ENCODE measurements at places on chromosomes 6 and 20.
A peak's percentile ranks its signal among the peaks of the same experiment; 100 is the strongest.

- DNase-seq: no peak
Observed at GRCh38 chr6:88116276-88116675, 49.9 kb downstream of the CNR1 start.

- DNase-seq: no peak
Observed at GRCh38 chr20:13029687-13030375, 21.1 kb downstream of the SPTLC3 start.

- DNase-seq: peak; percentile 64
Observed at GRCh38 chr6:21596949-21597682, 3.6 kb downstream of the SOX4 start.

DNA sequence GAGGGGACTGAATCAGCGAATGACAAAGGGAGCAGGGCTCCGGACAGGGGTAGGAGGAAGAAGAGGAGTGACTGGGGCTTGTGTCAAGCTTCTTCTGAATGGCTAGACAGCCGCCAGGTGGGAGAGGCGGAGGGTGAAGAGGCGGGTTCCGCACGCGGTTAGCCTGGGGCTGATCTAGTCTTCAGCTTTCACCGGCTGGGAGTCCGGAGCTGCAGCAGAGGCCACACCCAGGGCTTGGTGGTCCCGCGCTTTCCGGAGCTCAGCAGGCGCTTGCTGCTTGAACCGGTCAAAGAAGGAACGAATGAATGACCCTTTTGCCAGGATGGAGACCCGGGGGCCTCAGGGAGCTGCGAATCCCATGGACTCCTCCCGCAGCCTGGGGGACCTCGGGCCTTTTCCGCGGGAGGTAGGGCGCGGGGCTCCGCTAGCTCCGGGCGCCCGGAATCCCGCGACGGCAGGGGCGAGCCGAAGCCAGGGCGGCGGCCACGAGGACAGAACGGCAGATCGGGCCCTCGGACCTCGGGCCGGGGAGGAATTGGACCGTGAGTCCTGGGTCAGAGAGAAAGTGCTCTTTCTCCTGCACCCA, at the start of gene C6orf141:
Gene C6orf141, plus strand, starts transcription at position 177 of the 586 bp plus-strand sequence. Its CDS starts 125 bp downstream, at position 302.
- peak; percentile 12 for DNase-seq

DNA sequence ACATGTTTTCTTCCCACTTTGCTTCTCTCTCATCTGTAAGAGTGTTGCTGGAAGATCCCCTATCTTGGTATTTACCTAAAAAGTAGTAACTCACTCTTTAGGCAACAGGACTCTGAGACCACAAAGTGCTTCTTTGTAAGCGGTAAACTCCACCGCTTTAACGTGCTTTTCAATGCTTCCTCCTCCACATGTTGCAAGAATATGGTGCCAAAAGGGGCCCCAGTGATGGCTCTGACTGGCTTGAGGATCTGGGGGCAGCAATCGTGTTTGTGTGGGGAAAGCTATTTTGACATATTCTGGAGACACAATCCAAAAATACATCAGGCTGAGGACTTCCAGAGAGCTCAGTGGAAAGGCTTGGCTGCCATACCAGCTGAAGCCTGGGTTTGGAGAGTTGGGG, 12.4 kb upstream of the CPNE5 start:
- DNase-seq: no peak

GRCh38 chr20:11375966-11376365, 541.7 kb upstream of the BTBD3 start:
- no peak for DNase-seq

- no peak for DNase-seq
Observed at GRCh38 chr6:711925-712324, 19.0 kb upstream of the EXOC2 start.

- peak; percentile 85 for DNase-seq
Observed at GRCh38 chr20:53621482-53622246, 28.0 kb upstream of the ZNF217 start.

DNA sequence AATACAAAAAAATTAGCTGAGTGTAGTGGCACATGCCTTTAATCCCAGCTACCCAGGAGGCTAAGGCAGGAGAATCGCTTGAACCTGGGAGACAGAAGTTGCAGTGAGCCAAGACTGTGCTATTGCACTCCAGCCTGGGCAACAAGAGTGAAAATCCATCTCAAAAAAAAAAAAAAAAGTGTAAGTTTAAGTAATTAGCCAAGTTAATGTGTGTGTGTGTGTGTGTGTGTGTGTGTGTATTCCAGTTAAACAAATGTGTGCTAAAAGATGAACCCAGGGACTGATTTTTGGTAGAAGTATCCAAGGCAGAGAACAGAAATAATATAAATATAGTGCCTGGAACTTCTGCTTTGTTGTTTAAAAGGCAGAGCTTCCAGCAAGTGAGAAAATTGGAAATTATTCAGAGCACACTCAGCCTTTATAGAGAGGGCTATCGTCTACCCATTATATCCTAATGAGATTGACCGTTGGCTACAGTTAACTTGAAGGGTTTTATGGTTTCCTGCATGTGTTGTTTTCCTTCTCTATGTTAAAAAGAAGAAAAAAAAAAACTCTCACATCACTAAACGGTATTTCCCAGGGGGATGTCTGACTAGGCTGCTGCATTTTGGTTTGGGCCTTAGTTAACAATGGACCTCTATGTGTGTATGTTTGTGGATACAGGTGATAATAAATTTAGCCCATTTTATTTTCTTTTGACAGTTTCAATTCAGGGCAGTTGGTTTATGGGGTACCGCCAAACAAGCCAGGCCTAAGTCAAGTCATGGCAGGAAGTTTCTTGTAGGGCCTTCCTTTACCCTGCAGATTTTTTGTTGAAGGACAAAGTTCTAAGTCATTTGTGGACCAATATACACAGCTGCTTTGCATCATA, 9.8 kb downstream of the SOX4 start:
- DNase-seq: no peak

DNA sequence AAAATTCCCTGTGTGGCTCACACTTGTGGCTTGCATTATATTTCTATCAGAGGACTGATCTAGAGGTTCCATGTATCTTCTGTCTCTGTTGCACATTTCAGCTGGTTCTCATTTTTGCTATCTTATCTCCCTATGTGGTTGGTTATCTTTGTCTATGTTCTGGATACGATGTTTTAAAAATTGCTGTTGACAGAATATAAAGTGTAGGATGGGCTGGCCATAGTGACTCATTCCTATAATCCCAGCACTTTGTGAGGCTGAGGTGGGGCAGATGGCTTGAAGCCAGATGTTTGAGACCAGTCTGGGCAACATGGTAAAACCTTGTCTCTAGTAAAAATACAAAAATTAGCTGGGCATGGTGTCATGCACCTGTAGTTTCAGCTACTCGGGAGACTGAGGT, 9.9 kb upstream of the ULBP3 start:
- DNase-seq: no peak

GRCh38 chr20:19875376-19876221, 117.5 kb downstream of the RIN2 start:
- no peak for DNase-seq

- DNase-seq: no peak
Observed at GRCh38 chr6:161011492-161012480, 20.2 kb downstream of the MAP3K4 start.

DNA sequence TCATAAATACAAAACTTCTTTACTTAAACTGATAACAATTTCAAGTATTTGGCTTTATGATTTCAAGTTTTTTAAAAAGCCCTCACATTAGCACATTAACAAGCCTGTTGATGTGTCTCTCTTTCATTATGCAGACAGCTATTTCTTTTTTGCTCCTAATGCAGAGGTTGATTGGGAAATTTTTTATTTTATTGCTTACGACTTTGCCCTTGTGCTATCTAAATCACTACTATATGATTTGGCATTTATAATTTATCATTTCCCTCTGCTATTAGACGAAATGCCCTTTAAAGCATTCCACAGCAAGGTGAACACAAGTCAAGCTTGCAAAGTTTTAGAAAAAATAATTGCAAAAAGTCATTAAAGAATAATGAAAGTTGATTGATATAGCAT, 54.5 kb upstream of the REV3L start:
- no peak for DNase-seq

DNA sequence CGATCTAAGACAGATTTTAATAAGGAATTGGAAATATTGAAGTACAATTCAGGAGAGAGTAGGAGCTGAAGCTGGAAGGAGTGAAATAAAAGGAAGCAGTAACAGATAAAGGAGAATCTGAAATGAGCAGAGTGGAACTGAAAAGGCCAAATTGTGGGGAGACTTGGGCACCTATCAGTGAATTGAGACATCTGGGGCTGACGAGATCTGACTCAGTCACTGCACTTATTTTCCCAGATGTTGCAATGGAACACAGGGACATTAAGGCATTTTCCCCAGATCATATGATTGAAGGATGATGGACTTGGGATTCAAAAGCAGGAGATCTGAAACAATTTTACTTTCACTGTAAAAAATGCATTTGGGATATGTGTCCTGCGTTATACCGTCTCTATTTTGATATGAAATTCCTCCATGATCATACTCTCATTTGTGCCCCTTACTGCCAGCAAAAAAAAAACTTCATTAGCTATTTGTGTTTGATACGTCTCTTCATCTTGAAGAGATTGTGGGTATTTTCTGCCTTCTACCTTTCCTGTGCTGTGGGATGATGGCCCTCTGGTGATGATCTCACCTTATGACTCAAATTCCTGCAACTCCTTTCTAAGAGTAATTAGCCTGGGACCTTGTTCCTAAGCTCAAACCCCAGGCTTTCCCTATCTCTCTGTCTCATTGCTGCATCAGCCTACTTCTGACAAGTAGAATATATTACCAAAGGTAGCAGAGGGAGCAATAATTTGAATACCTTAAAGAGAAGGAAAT, 278.5 kb upstream of the MAN1A1 start:
- DNase-seq: no peak

DNA sequence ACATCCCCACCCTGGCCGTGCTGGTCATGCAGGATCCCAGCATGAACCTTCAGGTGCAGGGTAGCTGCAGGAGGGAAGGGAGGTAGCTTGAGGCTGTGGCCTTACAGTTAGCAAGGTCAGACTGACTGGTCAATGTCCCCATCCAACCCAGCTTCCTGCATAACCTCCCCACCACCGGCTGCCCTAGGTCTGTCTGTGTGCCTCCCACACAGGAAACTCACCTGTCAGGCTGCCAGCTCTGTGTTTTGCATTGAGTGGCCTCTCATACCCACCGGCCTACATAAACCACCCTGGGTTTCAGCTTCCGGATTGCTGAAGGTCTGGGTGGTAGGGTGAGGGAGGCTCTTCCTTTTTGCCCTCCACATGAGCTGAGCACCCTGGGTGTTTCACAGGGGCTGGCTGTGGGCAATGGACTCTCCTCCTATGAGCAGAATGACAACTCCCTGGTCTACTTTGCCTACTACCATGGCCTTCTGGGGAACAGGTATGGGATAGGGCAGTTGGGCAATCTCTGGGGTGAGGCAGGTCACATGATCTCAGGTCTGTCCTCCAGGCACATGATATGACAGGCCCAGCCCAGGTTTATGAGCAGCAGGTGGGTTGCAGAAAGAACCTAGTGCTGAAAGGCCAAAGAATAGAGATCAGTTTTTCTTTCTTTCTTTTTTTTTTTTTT, 1.8 kb downstream of the CTSA start:
- DNase-seq: no peak

- DNase-seq: no peak
Observed at GRCh38 chr6:138559143-138559542, 59.8 kb upstream of the NHSL1 start.

DNA sequence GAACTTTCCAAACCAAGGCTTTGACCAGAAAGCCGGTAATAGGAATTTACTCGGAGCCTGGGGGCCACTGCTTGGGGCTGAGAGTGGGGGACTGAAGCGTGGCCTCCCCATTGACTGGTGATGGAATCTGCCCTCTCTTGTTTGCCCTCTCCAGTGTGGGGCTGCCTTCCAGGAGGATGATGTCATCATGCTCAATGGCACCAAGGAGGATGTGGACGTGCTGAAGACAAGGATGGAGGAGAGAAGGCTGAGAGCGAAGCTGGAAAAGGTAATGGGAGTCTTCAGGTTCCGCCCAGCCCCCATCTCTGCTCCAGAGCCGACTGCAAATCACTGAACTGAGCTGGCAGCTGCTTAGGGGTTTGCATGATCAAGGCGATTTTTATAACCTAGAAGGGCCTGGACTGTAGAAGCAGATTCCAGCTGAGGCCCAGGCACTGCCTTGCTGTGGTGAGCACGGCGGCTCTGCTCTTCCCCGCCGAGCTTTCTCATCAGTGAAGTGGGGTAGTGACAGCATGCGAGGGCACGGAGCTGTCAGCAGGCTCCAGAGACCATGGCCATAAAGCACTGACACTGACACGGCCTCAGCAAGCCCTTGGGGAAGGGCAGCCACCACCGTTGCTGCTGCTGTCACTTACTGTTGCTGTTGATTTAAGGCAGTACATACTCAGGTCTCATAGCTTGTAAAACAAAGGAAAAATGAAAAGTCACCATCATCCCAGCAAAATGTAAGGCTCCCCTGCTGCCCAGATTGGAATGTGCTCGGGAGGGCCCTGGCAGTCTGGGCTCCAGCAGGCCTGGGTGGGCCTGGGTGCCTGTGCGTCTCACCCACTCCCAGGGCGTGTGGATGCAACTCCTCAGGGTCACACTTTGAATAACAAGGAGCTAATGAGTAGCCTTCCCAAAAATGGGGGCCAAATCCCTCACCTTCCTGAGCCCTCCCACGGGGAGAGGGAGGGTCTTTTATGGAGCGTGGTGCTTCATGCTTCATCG, 11.1 kb upstream of the FAM209A start:
- no peak for DNase-seq

All from DMS79 (cell line).